IMR-90 (cell line): ENCODE measurements at places on chromosomes 6 and 20. TPM values are rescaled to one million over a fixed set of nuclear protein-coding genes. Genes with fewer than 3 reads are reported as not detected.

GRCh38 chr20:7305976-7306375 is 538.5 kb downstream of the BMP2 start:
- no peak for DNase-seq

DNA sequence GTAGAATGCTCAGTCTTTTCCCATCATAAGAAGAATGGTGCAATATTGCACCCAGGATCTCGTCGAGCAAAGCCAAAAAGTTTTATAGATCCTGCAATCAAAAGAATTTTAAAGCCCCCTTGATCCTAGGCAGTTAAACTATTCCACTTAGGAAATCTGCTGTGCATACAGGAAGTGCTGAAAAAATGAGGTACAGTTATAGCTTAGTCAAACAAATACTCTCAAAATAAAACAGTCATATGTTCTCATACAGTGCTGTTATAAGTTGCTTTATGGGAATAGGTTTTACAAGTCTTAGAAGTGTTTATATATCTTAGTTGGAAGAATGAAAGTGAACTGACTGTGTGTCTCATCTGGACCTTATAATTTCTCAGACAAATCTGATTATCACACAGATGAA is 232.6 kb upstream of the RAB32 start:
- DNase-seq = no peak

DNA sequence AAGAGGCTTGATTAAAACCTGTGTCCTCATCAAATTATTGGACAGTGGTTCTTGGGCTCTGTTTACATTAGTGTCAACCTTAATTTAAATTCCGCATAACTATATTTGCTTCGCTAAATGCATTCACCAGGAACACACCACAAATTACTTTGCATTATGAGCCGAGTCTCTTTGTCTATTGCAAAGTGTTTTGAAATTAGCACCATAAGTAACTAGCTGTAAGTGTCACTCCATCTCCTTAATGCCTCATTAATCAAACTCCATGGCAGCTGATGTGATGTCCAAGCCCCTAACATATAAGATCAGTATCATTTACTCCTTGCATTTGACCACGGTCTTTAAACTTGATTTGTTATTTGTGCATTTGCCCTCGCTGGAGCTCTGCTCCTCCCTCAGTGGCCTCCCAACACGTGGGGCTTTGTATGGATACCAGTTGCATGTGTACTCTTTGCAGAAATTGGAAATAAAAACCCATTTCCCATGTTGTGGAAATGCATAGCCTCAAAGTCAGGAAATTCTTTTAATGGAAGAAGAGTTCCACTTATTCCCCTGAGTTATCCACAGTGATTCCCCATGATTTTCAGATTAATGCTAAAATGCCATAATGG is 24.6 kb downstream of the FOXA2 start:
- no peak for DNase-seq

- DNase-seq = no peak
These were observed 215.4 kb upstream of the RUNX2 start for GRCh38 chr6:45112711-45113110.

Gene SEMG1
- total RNA-seq = not detected in 2 replicates

GRCh38 chr6:3752531-3753227 is 1.2 kb upstream of the PXDC1 start:
- no peak for DNase-seq

- no peak for DNase-seq
These were observed 176.7 kb upstream of the COL21A1 start for GRCh38 chr6:56424064-56424463.

Gene THEMIS
- total RNA-seq = under 0.01 TPM in 1 of 2 replicates, not detected in the other

Gene PRRT1
- not detected in 2 replicates for total RNA-seq

Gene GPR63
- total RNA-seq = 0.36 and 0.56 TPM in 2 replicates

Gene GPX5
- not detected in 2 replicates for total RNA-seq

- DNase-seq = peak; percentile 23
These were observed 10.7 kb downstream of the PKIB start for GRCh38 chr6:122620902-122621301.

GRCh38 chr6:2468601-2468955 is 223.2 kb upstream of the GMDS start:
- no peak for DNase-seq
